Stimulated activated CD4-positive, alpha-beta T cell treated with anti-CD3 and anti-CD28 coated beads, Interleukin-1b, Interleukin-23, amount 100 ng/mL, for 4 hours (primary cell): ENCODE measurements at places on chromosomes 16 and 17.
A peak's percentile ranks its signal among the peaks of the same experiment; 100 is the strongest.

DNA sequence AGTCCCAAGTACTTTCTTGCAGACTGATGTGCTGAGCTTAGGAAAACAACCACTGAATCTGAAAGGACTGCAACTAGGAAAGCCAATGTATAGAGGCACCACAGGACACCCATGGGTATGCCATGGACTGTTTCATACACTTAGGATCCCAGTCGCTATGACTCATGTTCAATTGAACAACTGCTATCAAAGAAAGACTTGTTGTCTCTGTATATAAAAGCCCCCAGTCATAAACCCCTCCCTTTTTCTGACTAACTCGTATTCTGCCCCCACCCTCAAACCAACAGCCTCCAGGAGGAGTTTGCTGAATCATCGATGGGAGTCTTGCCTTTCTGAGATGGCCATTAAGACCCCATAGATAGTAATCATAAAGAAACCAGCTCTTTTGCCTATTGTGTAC lies 205.4 kb downstream of the ANKFN1 start:
- DNase-seq, result no peak

DNA sequence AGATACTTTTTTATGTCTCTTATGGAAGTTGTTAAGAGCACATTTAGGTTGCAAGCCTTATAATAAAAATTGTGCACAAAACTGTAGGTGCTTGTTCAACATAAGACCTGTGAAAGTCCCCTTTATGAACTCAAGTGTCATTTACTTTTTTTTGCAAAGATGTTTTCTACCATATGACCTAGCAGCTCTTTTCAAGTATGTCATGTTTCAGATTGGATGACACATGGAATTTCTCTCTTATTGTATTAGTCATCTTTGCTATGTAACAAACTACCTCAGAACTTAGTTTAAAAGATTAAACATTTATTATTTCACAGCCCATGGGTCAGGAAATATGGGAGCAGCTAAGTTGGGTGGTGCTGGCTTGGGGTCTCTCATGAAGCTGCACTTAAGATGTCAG lies 57.9 kb downstream of the PHKB start:
- no peak for DNase-seq

GRCh38 chr16:11582157-11582814 lies 4.4 kb downstream of the LITAF start:
- no peak for DNase-seq

GRCh38 chr16:48105456-48105855 lies 50.3 kb downstream of the ABCC12 start:
- DNase-seq, result no peak

DNA sequence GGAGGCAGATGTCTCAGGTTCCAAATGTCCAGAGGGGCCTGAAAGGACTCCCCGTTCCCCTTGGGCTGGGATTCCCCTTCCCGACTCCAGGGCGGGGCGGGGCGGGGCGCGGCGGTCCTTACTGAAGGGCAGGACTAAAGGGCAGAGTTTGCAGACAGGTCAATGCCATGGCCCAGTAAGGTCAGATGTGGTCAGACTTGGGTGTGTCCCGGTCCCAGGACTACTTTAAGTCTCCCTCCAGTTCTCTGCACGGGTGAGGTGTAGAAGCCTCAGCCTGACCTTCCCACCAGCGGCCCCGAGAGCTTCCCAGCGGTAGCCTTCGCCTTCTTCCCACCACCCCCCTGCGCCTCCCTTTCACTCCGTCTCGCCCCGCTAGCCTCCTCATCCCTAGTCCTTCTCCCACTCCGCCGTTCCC lies 532 bp downstream of the KDM6B start:
- DNase-seq, result peak; percentile 51

DNA sequence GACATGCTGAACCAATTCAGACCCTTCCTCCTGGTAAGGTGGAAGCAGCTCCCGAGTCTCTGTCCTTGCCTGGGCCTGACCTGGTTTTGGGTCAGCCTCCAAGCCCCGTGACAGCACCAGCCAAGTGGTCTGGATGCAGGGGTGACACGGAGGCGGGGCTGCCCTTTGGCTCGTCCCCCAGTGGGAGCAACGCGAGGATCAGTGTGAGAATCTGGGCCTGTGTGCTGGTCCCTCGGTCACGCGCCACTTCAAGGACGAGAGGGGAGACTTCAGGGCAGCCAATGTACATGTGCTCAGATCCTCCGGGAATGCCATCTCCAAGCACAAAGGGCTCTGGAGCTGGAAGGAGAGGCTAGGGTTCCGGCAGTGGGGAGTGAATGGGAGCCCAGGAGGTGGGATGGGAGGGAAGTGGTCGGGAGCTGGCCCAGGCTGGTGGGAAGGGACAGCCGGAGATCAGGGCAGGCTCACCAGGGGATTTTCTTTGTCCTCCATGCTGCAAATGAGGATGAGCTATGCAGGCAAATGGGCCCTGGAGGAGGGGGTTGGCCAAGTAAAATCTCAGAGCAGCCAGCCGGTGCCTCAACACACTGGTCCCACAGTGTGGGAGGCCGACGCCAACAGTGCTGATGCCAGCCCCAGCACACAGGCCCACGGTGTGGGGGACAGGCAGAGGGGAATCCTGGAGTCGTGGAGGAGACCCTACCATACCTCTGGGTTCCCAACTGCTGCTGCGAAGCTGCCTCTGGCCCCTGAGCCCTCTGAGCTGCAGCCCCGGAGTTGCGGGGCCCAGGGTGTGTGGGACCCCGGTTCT lies 4.2 kb upstream of the NDRG4 start:
- no peak for DNase-seq

- DNase-seq, result no peak
Measured at GRCh38 chr17:83148317-83149028, 69.1 kb downstream of the METRNL start.

GRCh38 chr17:54124456-54124855 lies 301.7 kb downstream of the KIF2B start:
- DNase-seq, result no peak

GRCh38 chr16:25270577-25270976 lies 12.9 kb upstream of the ZKSCAN2 start:
- DNase-seq, result no peak

DNA sequence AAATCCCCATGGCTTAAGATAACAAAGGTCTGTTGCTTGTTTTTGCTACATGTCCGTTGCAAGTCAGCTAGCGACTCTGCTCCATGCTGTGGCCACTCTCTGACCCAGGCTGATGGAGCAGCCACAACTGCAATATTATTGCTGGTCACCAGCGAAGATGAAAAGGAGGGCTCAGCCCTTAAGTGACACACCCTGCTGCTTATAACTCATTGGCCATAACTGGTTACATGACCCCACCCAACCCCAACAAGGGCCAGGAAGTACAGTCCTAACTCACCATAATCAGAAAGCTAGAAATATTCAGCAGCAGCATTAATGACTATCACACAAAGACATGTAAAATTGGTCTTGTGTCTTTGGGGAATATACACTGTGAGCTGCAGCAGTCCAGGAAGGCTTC lies 224.3 kb downstream of the SOX9 start:
- DNase-seq, result no peak

GRCh38 chr16:31064882-31065461 lies 9.1 kb downstream of the ZNF668 start:
- no peak for DNase-seq

DNA sequence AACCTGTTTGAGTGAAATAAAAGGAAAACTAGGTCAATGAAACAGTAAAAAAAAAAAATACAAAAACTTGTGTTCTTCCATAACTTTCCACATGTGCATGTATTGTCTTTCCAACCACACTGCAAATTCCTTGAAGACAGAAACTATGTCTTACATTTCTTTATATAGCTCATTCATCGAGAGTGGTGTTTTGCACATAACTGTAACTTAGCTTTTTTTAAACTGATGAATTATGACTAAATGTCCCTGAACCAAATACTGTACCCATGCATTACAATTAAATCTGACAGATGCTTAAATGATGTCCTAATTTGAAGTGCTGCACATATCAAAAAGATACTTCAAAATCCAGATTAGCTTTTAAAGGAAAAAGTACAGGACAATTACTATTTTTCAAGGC lies 50.1 kb downstream of the BRIP1 start:
- DNase-seq, result no peak

GRCh38 chr16:58042886-58043515 lies 17.4 kb downstream of the MMP15 start:
- no peak for DNase-seq

GRCh38 chr17:80909635-80910034 lies 82.0 kb upstream of the CHMP6 start:
- DNase-seq, result no peak

DNA sequence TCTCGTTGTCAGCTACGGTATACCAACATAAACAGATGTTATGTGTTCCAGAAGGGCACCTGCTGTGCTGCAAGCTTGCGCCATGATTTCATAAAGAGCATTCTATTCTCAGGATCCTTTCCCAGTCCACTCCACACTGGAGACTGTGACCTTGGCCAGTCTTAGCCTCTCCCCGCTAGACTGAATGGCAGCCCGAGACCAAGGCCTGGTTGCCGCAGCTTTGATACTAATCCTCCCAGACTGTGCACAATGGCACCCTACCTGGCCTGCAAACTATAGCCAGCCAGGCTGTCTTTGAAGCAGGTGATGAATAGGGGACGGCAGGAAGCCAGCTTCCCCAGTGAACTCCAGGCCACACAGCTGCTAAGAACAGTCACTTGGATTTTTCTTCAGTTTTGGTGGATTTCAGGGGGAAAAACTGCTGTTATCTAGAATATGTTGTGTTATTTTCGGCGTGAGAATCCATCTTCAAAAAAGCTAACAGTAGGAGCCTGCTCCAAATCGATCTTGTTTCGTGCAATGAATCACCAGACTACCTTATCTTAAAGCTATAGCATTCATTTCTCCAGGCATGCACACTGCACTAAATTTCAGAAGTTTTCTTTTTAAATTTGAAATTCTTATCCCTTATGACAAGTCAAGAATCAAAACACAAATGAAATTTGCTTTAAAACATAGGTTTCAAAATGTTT lies 289.0 kb downstream of the CEP112 start:
- DNase-seq, result no peak

DNA sequence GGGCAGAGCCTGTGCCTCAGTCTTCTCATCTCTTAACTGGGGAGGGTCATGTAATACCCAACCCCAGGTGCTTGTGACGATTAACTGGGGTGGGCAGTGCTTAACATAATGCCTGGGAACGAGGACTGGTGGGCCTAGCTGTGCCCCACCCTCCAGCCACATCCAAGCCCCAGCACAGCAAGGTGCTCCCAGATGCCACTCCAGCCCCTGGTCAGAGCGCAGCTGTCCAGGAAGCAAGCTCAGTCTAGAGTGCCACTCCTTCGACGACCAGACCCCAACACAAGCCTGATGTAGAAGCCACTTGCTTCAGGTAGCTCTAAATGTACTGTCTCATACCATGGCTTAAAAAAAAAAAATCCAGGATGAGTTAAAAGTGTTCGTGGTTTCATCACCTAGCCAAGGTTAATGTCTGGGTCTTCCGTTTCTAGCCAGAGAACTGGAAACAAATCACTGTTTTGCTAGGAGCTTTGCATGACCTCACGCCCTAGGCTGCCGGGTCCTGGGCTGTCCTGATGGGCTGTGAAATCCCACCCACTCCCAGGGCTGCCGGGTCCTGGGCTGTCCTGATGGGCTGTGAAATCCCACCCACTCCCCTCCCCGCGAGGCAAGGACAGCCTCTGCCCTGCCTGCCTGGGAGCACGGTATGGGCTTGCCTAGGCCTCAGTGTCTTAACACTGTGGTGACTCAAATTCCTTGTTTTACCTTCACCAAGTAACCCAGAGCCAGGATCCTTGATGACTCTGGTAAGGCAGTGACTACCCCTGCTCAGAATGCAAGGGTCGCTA lies 7.7 kb downstream of the MIEF2 start:
- DNase-seq, result no peak

- no peak for DNase-seq
Measured at GRCh38 chr17:68457168-68457538, at the start of gene WIPI1. TSS of gene WIPI1 (minus strand) at chr17:68457496. CDS start at chr17:68457421, 75 bp downstream.

- no peak for DNase-seq
Measured at GRCh38 chr16:77289331-77289809, 90.2 kb downstream of the SYCE1L start.

DNA sequence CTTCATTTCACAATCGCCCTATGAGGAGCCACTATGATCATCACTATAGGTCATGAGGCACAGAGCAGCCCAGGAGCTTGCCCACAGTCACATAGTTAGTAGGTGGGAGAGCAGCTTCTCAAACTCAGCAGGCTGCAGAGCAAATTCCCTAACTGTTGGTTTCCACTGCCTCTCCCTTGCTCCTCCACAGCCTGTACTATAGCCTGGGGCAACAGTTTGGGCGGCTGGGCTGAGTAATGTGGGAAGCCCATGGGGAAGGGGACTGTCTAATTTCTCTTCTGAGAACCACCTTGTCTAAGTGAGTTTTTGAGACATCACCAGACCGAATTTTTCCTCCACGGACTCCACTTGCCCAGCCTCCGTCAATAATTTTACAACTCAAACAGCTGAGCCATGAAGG lies 73.4 kb upstream of the GPR139 start:
- DNase-seq, result no peak

DNA sequence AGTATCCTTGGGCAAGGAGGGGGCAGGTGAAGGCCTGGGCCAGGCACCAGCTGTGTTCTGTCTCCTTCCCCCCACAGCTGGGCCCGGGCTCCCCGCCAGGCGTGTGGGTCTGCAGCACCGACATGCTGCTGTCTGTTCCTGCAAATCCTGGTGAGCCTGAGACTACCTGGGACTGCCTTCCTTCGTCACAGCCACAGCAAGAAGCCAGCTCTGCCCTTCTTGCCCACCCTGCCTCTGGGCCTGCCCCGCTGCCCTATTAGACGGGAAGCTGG lies 12.3 kb downstream of the FCSK start:
- DNase-seq, result no peak

DNA sequence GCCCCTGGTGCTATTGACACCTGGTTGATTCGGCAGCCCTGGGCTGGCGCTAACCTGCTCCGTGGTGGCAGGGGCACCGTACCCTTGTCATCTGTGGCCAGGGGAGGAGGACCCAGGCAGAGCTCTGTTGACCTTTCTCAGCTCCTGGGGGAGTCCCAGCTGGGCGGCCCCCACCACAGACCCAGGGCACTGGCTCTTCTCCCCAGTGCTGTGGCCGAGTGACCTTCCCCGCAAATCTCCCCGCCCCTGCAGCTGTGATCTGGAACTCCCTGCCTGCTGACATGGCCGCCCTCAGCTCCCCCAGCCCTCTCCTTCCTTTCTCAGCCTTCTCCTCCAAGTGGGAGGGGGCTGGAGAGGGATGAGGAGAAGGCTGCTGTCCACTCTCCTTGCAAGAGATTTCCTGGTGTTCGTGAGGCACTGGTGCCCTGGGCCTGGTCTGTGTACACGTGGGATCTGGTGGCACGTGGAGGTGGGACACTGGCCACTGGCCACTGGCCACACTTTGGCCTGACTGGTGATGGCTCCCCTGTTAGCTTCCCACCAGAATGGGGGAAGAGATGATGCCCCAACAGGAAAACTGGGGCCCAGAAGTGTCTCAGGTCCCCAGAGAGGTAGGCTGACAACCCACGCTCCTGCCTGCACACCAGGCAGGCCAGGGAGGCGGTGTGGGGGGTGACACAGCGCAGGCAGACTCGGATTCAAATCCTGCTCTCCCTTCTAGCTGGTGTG lies 8.2 kb downstream of the FMNL1 start:
- no peak for DNase-seq

- no peak for DNase-seq
Measured at GRCh38 chr17:73924909-73925186, 278.6 kb upstream of the RPL38 start.
